ENCODE measurements at places on chromosomes 5 and 9.
A peak's percentile ranks its signal among the peaks of the same experiment; 100 is the strongest.

- DNase-seq, result no peak
Measured at GRCh38 chr9:96413302-96414221, 4.6 kb downstream of the ZNF367 start.

- DNase-seq, result peak; percentile 89
Measured at GRCh38 chr9:33415501-33416038, 13.2 kb upstream of the AQP7 start.

- DNase-seq, result no peak
Measured at GRCh38 chr9:121915304-121915625, 177.8 kb downstream of the TTLL11 start.

GRCh38 chr5:81154725-81155124 lies 78.4 kb upstream of the CKMT2 start:
- DNase-seq, result no peak

GRCh38 chr5:154535535-154535934 lies 57.5 kb upstream of the HAND1 start:
- no peak for DNase-seq
